ENCODE measurements at places on chromosomes 1 and 21. TPM values are rescaled to one million over a fixed set of nuclear protein-coding genes. Genes with fewer than 3 reads are reported as not detected.

Gene TSPAN1
- total RNA-seq, result 34.7 TPM

Gene LMX1A
- total RNA-seq, result 0.94 TPM

Gene AUNIP
- total RNA-seq, result 14.1 TPM

Gene GUK1
- total RNA-seq, result 343 TPM

Gene CFHR3
- total RNA-seq, result 1.0 TPM

Gene RNF207
- total RNA-seq, result 20.1 TPM

Gene TMEM54
- total RNA-seq, result 24.0 TPM

Gene ENO1
- total RNA-seq, result 380 TPM

Gene WNT4
- 0.55 TPM for total RNA-seq

Gene HSD3B2
- 0.63 TPM for total RNA-seq

Gene S100A7
- not detected for total RNA-seq

Gene SMCP
- total RNA-seq, result 249 TPM

Gene PAX7
- 0.16 TPM for total RNA-seq

Gene AGMAT
- total RNA-seq, result 1.5 TPM

- H3K36me3 ChIP-seq, result no peaks in the 10 kb centered on the region
- no peak for DNase-seq
- no peak overlapping the region for H3K4me3 ChIP-seq
These were observed 7.3 kb downstream of the SCYL3 start for GRCh38 chr1:169886422-169886821.

- H3K27ac ChIP-seq, result no peak overlapping the region
- H3K36me3 ChIP-seq, result no peaks in the 10 kb centered on the region
- no peaks in the 10 kb centered on the region for H3K4me1 ChIP-seq
- H3K27me3 ChIP-seq, result no peaks in the 10 kb centered on the region
- H3K4me3 ChIP-seq, result no peak overlapping the region
These were observed 29.1 kb upstream of the C21orf91 start for GRCh38 chr21:17848228-17848627.

- no peak overlapping the region for H3K4me3 ChIP-seq
- H3K36me3 ChIP-seq, result no peaks in the 10 kb centered on the region
- no peak for DNase-seq
- H3K27ac ChIP-seq, result no peak overlapping the region
- H3K27me3 ChIP-seq, result no peaks in the 10 kb centered on the region
- H3K4me1 ChIP-seq, result no peaks in the 10 kb centered on the region
These were observed 24.1 kb downstream of the MROH9 start for GRCh38 chr1:170959385-170959784.

DNA sequence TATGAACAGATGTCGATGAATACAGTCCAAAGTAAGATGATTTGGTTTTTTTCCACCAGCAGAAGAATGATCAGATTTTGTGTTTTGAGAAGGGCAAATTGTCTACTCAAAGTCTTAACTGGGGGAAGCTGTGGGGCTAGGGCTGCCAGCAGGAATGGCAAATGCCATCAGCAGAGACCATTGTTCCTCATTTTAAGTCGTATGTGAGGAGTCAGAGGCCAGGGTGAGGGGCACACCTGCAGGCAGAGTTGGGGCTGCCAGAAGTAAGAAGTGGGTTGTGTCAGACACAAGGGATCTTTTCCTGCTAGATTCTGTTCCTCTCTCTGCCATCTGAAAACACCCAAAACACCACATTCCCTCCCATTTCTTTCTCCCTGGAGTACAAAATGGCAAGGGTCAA lies 8.7 kb downstream of the PARK7 start:
- no peak for DNase-seq
- H3K36me3 ChIP-seq, result no peaks in the 10 kb centered on the region
- no peak overlapping the region for H3K4me3 ChIP-seq
- no peaks in the 10 kb centered on the region for H3K4me1 ChIP-seq
- H3K27me3 ChIP-seq, result no peaks in the 10 kb centered on the region

DNA sequence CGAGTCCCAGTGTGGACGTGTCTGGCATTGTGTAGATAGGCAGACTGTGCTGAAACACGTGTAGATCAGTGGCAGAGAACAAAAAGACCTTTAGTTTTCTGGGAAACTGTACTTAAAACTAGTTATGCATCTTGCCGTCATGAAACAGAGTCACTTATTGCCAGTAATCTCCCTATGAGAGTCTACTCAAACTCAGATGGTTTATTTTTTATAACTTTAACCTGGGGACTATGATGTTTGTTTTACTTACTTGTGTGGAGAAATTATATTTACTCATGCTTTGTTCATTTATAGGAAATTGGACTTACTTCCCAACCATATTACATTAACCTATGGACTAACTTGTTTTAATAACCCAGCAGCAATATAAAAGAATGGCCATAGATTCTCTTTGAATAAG lies 54.1 kb upstream of the ABCG1 start:
- no peak overlapping the region for H3K4me3 ChIP-seq
- no peaks in the 10 kb centered on the region for H3K36me3 ChIP-seq
- no peak overlapping the region for H3K27ac ChIP-seq
- DNase-seq, result no peak

- H3K27me3 ChIP-seq, result no peaks in the 10 kb centered on the region
- peaks cover 28% of the 10 kb centered on the region for H3K4me1 ChIP-seq
- H3K36me3 ChIP-seq, result no peaks in the 10 kb centered on the region
- no peak overlapping the region for H3K4me3 ChIP-seq
- no peak overlapping the region for H3K27ac ChIP-seq
- DNase-seq, result peak; percentile 12
These were observed 47.6 kb upstream of the LRP8 start for GRCh38 chr1:53375440-53375839.

DNA sequence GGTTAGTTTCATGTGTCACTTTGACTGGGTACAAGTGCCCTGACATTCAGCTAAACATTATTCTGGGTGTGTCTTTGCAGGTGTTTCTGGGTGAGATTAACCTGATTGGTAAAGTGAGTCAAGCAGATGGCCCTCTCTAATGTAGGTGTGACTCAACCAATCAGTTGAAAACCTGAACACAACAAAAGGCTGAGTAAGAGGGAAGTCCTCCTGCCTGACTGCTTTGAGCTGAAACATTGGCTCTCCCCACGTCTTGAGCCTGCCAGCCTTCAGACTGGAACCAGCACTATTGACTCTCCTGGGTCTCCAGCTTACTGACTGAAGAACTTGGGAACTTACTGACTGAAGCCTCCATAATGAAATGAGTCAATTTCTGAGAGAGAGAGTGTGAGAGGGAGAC lies 70.0 kb upstream of the C21orf91 start:
- H3K4me1 ChIP-seq, result no peaks in the 10 kb centered on the region
- H3K27ac ChIP-seq, result no peak overlapping the region
- H3K36me3 ChIP-seq, result no peaks in the 10 kb centered on the region
- DNase-seq, result no peak

GRCh38 chr1:151534662-151535278 lies 5.3 kb upstream of the TUFT1 start:
- no peaks in the 10 kb centered on the region for H3K36me3 ChIP-seq
- DNase-seq, result peak; percentile 90
- H3K4me1 ChIP-seq, result peaks cover 7% of the 10 kb centered on the region
- no peaks in the 10 kb centered on the region for H3K27me3 ChIP-seq

- peaks cover 11% of the 10 kb centered on the region for H3K4me1 ChIP-seq
- no peak for DNase-seq
- H3K27me3 ChIP-seq, result no peaks in the 10 kb centered on the region
- H3K27ac ChIP-seq, result no peak overlapping the region
- H3K36me3 ChIP-seq, result no peaks in the 10 kb centered on the region
These were observed 19.5 kb downstream of the DYRK3 start for GRCh38 chr1:206654828-206655227.

DNA sequence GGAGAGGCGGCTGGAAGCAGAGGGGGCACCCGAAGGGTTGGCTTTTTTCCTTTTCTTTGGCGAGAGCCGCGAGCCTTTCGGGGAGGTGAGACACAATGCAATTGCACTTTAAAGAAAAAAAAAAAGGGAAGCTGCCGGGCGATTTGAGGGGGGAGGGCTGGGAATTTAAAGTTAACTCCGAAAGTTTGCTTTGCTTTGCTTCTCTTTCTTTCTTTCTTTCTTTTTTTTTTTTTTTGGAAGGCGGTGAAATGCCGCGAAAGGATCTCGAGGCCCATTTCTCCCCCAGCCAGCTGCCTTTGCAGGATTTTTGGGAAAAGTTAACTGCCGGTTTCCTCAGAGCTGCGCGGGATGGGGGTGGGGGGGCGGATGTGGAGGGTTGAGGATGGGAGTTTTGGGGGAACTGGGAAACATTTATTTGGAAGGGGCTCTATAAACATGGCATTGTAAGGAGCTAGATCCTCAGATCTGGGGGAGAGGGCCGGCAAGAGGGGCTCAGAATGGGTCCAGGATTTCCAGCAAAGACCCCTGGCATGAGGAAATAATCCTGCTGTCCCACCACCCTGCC lies 997 bp downstream of the ZNF362 start:
- peak overlapping the region; percentile 64 for H3K27ac ChIP-seq
- no peak for DNase-seq
- H3K27me3 ChIP-seq, result no peaks in the 10 kb centered on the region
- H3K4me3 ChIP-seq, result peak overlapping the region; percentile 74

GRCh38 chr1:53195246-53196016 lies 1.2 kb upstream of the CPT2 start:
- H3K36me3 ChIP-seq, result no peaks in the 10 kb centered on the region
- peak overlapping the region; percentile 97 for H3K4me3 ChIP-seq
- H3K27me3 ChIP-seq, result no peaks in the 10 kb centered on the region
- H3K27ac ChIP-seq, result peak overlapping the region; percentile 96
- DNase-seq, result peak; percentile 56

DNA sequence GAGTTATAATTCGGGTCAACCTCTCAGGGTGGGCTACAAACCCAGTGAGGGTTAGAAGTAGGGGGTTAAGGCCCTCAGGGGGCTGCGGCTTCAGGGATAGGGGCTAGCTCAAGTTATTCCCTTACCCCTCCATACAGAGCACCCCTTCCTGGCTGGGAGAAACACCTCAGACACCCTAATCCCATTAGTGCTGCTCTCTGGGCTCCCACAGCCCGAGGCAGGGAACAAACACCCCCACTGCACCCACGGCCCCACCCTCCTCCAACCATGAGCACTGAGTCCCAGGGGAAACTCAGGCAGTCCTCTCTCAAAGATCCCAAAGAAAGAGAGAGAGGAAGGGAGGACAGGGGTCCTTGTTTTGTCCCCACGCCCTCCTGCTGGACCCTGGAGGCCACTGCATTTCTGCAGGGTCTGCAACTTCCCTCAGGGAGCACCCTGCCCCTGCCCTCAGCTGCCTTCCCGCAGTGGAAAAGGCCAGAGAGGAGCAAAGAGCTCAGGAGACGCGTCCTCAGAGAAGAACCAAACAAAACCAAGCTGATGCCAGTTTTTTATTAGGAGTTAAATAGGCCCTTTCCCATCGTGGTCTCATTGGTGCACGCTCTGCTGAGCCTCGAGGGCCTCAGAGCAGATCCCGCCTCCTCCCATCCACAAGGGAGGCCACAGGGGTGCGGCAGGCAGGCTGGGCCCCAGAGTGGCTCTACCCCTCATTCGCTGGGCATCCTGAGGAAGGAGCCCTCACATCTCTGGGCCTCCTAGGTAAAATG lies 1.4 kb upstream of the S100A4 start:
- H3K4me1 ChIP-seq, result peaks cover 25% of the 10 kb centered on the region
- no peak for DNase-seq
- H3K4me3 ChIP-seq, result no peak overlapping the region
- no peak overlapping the region for H3K27ac ChIP-seq
- no peaks in the 10 kb centered on the region for H3K27me3 ChIP-seq

DNA sequence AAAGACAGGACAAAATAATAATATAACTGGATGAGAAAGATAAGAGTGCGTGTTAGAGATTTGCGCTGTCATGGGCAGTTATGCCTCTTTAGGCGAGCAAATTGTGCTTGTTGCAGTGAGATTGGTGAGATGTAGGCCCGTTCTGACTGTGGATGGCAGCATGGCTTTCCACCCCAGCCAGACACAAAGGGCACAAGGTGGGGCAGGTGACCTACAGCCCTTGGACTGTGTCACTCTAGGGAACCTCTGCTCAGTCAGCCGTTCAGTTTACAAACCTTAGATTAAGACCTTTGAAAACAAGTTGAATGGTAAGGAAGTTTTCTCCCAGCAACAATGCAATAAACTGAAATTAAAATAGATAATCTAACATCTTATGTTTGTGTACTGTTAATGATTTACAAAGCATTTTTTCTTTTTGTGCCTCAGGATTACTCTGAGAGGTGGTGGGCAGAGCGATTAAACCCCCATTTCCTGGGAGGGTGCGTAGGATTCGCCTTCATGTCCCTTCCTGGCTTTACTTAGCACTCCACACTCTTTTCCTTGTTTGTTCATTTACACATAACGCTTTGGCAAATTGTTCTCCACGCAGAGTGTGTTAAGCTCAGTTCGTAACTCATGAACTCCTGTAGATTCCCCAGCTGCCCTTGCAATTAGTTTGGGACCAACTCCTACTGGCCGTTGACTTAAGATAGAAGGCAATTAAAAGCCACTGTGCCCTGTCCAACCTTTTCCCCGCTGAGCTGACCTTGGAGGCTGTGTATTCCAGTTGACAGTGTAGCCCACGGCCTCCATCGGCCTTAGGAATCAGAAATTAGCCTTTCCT lies 58.1 kb upstream of the IGSF5 start:
- no peak overlapping the region for H3K4me3 ChIP-seq
- no peaks in the 10 kb centered on the region for H3K27me3 ChIP-seq
- DNase-seq, result no peak
- H3K27ac ChIP-seq, result no peak overlapping the region
- H3K36me3 ChIP-seq, result no peaks in the 10 kb centered on the region
- no peaks in the 10 kb centered on the region for H3K4me1 ChIP-seq

DNA sequence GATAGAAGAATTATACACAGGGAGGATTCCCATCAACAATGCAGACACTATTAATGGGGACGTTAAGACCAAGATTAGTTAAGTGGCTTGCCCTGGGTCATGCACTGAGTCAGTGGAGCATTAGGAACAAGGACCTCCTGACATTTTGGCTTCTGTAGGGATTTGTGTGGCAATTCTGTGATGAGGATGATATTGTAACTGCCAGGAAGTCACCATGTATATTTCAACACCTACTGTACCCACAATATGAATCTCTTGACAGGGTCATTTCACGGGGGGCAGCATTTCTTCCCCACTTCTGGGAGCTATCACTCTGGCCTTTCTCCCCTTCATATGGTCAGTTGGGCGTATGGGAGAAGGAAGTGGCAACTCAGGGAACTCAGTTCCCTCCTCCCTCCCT lies 134.9 kb downstream of the RUNX1 start:
- no peak overlapping the region for H3K27ac ChIP-seq
- no peak for DNase-seq
- peaks cover 13% of the 10 kb centered on the region for H3K4me1 ChIP-seq
- H3K27me3 ChIP-seq, result no peaks in the 10 kb centered on the region

GRCh38 chr1:179786815-179787685 lies 44.0 kb downstream of the FAM163A start:
- H3K27me3 ChIP-seq, result no peaks in the 10 kb centered on the region
- no peak for DNase-seq
- no peaks in the 10 kb centered on the region for H3K4me1 ChIP-seq
- no peaks in the 10 kb centered on the region for H3K36me3 ChIP-seq
- H3K4me3 ChIP-seq, result no peak overlapping the region
- no peak overlapping the region for H3K27ac ChIP-seq

GRCh38 chr1:154442006-154442740 lies 37.0 kb downstream of the IL6R start:
- peak overlapping the region; percentile 18 for H3K27ac ChIP-seq
- H3K4me3 ChIP-seq, result no peak overlapping the region
- no peak for DNase-seq
- H3K27me3 ChIP-seq, result no peaks in the 10 kb centered on the region

Data from testis (tissue), 5 donors.